ENCODE measurements at places on chromosomes 5 and 9.
A peak's percentile ranks its signal among the peaks of the same experiment; 100 is the strongest.

DNA sequence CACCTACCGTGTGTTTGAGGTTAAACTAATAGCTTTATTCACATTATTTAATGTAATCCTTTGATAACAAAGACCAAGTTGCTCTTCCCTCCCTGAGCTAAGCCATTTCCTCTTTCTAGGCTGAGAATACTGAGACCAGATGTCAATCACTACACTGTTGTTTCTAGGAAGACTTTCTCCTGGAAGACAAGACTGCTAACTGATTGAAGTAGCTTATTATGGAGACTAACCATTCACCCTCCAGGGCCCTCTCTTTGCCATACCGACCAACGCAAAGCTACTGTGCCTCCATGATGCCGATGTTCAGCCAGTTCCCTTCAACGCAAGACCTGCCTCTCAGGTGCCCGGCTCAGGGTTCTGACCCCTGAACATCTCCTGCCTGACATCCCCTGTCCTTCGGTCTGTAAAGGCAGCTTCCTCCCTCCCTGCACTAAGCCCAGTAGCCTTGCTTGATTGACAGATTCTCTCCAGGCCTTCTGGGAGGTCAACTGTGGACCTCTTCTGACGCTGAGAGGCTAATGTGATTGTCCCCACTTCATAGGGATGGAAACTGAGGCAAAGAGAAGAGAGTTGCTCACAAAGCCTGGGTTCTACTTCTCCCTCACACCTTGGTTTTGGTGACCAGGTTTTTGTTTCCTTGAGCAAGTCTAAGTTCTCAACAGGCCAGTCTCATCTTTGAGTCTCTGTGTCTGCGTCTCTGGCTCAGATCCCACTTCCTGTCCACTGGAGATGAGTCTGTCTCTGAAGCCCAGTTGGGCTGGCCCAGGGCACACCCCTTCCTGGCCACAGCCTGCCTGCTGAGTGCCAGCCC lies 259.7 kb upstream of the IRX2 start:
- DNase-seq: no peak

GRCh38 chr5:137122075-137122474 lies 377.1 kb downstream of the SPOCK1 start:
- DNase-seq: no peak

GRCh38 chr5:73780302-73781080 lies 154.5 kb downstream of the ARHGEF28 start:
- no peak for DNase-seq

DNA sequence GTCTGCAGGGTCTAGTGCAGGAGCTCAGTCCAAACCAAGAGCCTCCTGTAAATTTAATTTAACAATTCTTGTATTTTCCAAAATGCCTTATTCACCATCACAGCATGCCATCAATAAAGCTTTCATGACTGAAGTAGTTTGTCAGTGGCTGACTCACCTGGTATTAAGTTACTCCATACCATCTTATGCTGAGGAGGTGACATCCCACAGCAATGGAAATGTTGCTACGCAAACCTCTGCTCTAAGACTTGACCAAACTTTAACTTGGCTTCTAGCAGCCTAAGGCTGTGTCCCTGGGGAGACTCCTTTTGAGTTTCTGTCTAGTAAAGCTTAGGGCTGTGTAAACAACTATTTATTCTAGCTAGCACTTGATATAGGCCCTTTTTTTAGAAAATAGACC lies 1231.3 kb upstream of the CDH18 start:
- no peak for DNase-seq

GRCh38 chr5:128060644-128061385 lies 22.8 kb upstream of the SLC12A2 start:
- DNase-seq: no peak

DNA sequence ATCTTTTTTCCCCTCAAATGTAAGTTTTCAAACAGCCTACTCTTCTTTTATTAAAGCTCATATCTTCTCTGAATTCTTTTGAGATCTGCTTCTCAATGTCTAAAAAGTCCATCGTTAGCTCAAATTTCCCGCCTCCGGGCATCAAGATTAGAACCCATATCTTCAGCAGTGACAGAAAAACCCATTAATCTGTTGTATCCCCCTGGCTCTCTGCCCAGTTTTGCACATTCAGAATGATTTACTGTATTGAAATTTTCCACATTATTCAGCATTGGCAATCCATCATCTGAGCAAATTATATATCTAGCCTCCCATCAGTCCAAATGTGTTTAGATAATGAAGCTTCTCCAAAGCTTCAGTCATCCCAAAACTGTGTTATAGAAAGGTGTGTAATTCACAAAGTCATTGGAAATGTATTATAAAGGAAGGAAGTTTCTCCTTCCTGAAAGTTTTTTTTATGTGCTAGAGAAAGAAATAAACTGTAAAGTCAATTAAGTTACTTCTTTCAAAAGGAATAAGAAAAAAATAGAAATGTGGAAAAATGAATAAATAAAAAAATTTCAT lies 849.9 kb downstream of the MAT2B start:
- DNase-seq: no peak

- no peak for DNase-seq
Measured at GRCh38 chr5:6759401-6759800, 46.2 kb downstream of the TENT4A start.

- no peak for DNase-seq
Measured at GRCh38 chr9:136713550-136713949, 1.2 kb downstream of the DIPK1B start.

DNA sequence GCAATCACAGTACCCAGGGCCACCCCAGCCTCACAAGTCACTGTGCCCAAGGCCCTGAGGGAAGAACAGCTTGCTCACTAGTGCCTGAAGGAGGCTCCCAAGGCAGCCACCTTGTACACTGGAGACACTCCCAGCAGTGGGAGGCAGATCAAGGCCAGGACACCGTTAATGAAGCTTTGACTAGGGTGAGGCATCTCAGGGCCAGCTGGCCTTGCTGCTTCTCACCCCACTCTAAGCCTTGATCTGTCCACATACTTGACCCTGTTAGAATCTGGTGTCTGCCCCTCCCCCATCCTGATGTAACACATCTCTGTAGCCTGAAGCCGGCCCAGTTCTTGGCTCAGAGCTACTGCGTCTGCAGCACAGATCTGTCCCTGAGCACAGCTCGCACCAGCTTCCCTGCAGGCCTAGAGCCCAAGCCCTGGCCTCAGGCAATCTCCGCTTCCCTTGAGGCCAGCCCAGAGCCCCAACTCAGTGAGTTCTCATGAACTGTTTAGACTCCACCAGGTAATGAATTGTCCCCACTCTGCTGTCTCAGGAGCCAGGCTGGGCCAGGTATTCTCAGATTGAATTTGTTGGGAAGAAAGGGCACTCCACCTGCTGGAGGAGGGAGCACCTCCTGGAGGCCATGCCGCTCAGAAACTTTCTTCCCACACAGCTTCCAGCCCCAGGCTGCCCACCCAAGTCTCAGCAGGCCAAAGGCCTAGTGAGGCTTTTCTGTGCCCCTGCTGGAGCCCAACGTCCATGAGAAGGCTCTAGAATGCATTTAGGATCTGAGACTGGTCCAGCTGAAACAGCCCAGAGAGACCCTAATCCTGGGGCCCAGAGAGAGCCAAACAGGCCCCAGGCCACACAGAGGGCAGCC lies 13.4 kb upstream of the JADE2 start:
- DNase-seq: no peak

DNA sequence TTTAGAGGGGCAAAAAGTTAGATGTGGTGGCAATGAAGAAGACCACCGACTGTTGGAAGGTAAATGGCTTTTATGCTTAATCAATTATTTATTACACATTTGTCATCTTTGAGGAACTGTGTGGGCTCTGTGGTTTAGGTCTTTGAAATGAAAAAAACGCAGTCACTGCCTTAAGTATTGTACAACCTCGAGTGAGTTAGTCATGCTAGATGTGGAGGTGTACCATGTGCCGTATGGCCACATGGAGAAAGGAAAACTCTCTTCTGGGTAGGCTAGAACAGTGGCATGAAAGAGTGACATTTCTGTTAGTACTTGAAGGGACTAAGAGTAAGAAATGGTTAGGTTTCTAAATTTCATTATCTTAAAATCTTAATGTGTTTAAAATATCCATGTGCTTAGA lies 166.1 kb downstream of the HACD4 start:
- no peak for DNase-seq

- DNase-seq: no peak
Measured at GRCh38 chr9:121707477-121708424, 56.3 kb downstream of the DAB2IP start.

GRCh38 chr9:135085830-135086546 lies 1.5 kb upstream of the OLFM1 start:
- peak; percentile 63 for DNase-seq

GRCh38 chr9:126157423-126157822 lies 169.2 kb upstream of the MVB12B start:
- no peak for DNase-seq

- no peak for DNase-seq
Measured at GRCh38 chr9:116717150-116717549, 30.0 kb downstream of the TRIM32 start.

DNA sequence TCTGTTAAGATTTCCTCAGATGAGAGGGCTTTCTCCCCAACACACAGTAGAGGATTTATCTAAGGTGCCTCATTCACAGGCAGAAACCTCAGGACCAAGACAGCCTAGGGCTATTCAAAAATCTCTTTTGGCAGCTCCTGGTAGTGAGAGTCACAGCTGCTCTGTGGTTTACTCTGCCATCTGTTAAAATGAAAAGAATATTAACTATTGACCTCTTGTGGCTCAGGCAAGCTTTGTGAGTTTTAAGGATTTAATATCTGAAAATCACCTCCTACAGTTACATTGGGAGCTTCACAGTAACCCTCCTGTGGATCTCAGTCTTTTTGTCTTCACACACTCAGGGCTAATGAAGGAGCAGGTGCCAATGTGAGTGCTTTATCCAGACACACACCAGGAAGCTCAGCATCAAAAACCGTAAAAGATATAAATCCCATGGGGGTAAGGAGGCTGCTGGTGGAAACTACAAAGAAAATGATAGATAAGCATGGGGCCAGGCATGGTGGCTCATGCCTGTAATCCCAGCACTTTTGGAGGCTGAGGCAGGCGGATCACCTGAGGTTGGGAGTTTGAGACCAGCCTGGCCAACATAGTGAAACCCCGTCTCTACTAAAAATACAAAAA lies 29.7 kb downstream of the PPP1R2B start:
- DNase-seq: no peak

DNA sequence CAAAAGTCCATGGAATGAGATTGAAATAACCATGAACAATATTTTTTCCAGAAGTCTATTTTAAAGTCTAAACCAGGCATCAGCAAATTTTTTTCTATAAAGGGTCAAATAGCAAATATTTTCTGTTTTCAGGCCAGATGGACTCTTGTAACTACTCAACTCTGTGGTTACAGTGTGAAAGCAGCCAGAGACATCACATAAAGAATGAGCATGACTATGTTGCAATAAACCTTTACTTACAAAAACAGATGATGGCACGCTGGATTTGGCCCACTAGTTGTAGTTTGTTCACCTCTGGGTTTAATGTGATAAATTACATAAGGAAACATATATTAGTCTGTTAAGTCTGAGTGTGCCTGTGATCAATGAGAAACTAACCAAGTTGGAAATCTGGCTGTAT lies 319.2 kb downstream of the TRPM3 start:
- DNase-seq: no peak

GRCh38 chr5:59185757-59186385 lies 603.0 kb downstream of the RAB3C start:
- no peak for DNase-seq

- DNase-seq: no peak
Measured at GRCh38 chr9:133405508-133406438, 12.0 kb downstream of the REXO4 start.

GRCh38 chr9:93268551-93269314 lies 84.8 kb downstream of the WNK2 start:
- DNase-seq: peak; percentile 12

GRCh38 chr9:18485714-18486113 lies 11.8 kb downstream of the ADAMTSL1 start:
- DNase-seq: no peak

DNA sequence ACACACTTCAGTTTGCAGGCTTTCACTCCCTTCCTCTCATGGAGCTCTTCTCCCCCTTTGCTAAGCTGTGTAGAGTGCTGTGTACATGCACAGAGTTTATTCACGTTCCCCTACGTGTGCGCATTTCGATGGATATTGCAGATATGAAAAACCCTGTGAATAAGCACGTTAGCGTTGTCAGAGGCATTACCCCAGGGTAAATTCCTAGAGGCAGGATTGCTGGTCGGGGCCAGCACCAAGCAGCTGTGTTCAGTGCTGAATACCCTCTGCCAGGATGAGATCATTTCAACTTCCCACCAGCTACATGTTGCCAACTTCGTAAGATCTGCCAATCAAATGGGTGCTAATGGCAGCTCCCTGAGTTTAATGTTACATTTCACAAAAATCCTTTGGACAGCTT lies 172.3 kb upstream of the PPP1R26 start:
- DNase-seq: no peak

GRCh38 chr5:24225051-24225450 lies 419.7 kb downstream of the CDH10 start:
- DNase-seq: no peak

DNA sequence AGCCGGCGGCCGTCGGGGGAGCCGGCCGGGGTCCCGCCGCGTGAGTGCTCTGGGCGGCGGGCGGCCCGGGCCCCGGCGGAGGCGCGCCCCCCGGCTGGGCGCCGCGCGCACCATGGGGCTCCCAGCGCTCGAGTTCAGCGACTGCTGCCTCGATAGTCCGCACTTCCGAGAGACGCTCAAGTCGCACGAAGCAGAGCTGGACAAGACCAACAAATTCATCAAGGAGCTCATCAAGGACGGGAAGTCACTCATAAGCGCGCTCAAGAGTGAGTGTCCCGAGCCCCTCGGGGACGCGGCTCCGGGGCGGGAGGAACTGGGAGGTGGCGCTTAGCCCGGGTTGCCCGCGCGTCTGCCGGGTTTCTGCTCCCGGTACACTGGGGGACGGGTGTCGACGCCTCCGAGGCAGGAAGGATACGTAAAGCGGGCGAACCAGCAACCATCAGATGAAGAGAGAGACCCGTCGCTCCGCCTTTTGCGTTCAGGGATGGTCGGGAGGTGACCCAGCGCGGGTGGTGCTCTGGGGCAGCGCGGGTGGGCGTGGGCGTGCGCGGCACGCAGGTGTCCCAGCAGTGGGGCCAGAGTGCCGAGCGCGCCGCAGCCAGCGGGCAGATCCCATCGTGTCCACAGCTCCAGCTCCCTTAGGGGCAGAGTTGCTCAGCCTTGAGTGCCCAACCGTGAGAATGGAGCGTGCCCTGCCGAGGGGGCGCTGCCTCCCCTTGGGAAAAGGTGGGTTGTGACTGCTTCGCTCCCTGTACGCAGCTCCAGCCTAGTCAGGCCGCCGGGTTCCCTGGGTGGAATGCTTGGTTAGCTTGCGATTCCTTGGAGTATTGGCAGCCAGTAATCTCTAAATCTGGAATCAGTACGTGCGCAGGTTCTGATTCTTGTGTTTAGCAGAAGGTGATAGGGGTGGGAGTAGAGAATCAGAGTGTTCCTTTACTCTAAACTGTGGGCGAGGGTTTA lies 753 bp downstream of the ARHGAP26 start:
- DNase-seq: peak; percentile 37

GRCh38 chr5:14110680-14111079 lies 32.5 kb upstream of the TRIO start:
- DNase-seq: no peak
